ENCODE measurements at places on chromosomes 5 and 9. TPM values are rescaled to one million over a fixed set of nuclear protein-coding genes. Genes with fewer than 3 reads are reported as not detected.

GRCh38 chr5:180736536-180736935 lies 3.3 kb downstream of the OR2Y1 start:
- no peak overlapping the region for H3K4me3 ChIP-seq
- H3K27ac ChIP-seq = no peak overlapping the region
- peaks cover 6% of the 10 kb centered on the region for H3K27me3 ChIP-seq

GRCh38 chr5:181171782-181172181 lies 24.4 kb downstream of the OR2V2 start:
- H3K36me3 ChIP-seq = no peaks in the 10 kb centered on the region
- no peak overlapping the region for H3K27ac ChIP-seq
- H3K4me1 ChIP-seq = peaks cover 53% of the 10 kb centered on the region
- no peak for DNase-seq

- H3K4me1 ChIP-seq = peaks cover 23% of the 10 kb centered on the region
- no peak overlapping the region for H3K4me3 ChIP-seq
Measured at GRCh38 chr9:35732800-35733541, 505 bp downstream of the CREB3 start.

- no peak overlapping the region for H3K27ac ChIP-seq
- H3K4me1 ChIP-seq = peaks cover 10% of the 10 kb centered on the region
- peaks cover 55% of the 10 kb centered on the region for H3K27me3 ChIP-seq
- H3K36me3 ChIP-seq = peaks cover 3% of the 10 kb centered on the region
- peak; percentile 38 for DNase-seq
- H3K4me3 ChIP-seq = peak overlapping the region; percentile 78
Measured at GRCh38 chr5:115170134-115170928, 623 bp upstream of the TRIM36 start.

The PCDHA13 gene
- total RNA-seq = not detected

The LHX2 gene
- total RNA-seq = not detected

Data from activated CD8-positive, alpha-beta T cell treated with anti-CD3 and anti-CD28 coated beads for 36 hours (primary cell).